ENCODE measurements at places on chromosomes 1 and 21. TPM values are rescaled to one million over a fixed set of nuclear protein-coding genes. Genes with fewer than 3 reads are reported as not detected.
A peak's percentile ranks its signal among the peaks of the same experiment; 100 is the strongest.

DNA sequence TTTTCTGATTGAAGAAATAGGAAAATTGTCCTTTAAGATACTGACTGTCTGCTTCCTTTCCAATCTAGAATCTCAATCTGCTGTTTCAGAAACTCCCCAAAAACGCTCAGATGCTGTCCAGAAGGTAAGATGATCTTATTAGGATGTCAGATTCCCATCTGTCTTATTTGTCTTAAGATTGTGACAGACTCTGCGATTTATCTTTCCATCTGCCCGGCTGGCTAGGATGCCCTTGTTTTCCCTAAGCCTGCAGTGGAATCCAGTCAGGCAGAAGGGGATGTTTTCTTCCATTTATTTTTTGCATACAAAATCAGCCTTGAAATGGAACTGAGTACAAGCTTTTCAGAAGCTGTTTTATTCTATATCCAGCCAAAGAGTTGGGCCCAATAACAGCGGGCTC is 96.5 kb downstream of the FMN2 start:
- no peak for DNase-seq
- H3K36me3 ChIP-seq, result peaks cover 52% of the 10 kb centered on the region
- 0 out of 2 replicates have a peak overlapping the region, but pooled peaks have one; percentile 21 for H3K27ac ChIP-seq
- H3K27me3 ChIP-seq, result peaks cover 4% of the 10 kb centered on the region
- H3K4me1 ChIP-seq, result peaks cover 77% of the 10 kb centered on the region

- H3K27ac ChIP-seq, result peak overlapping the region; percentile 84
- H3K36me3 ChIP-seq, result peaks cover 42% of the 10 kb centered on the region
- H3K27me3 ChIP-seq, result peaks cover 8% of the 10 kb centered on the region
- peaks cover 87% of the 10 kb centered on the region for H3K4me1 ChIP-seq
- peak overlapping the region; percentile 24 for H3K4me3 ChIP-seq
Measured at GRCh38 chr1:19435181-19435580, 50.2 kb downstream of the CAPZB start.

DNA sequence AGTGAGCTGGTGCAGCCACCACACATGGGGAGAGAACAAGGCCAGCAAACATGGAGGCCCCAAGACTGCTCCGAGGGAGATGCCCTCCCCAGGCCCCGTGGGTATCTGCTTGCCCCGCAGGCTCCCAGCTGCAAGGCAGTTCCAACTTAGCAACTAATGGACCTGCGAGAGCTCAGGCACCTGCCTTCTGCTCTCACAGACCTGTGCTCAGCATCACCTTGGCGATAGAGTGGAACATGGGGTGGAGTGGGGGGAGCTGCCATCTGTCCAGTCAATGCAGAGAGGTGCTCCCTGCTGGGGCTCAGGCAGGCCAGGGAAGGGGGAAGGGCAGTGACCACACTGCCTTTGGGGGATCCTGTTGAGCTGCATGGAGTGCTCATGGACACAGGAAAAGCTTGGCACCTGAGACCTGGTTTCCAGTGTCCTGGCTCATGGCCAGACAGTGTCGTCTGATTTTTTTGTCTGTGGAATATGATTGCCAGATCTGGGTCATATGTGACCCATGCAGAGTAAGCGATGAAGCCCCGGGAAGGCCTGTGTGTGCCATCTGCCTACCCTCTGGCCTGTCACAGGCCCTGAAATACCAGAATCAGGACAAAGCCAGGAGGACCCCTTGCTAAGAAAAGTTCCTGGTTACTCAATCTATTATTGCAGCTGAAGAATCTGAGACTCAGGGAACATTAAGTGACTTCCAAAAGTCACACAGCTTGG is 39.9 kb upstream of the TENT5C start:
- no peak overlapping the region for H3K4me3 ChIP-seq
- no peak for DNase-seq
- no peaks in the 10 kb centered on the region for H3K36me3 ChIP-seq
- no peak overlapping the region for H3K27ac ChIP-seq
- no peaks in the 10 kb centered on the region for H3K4me1 ChIP-seq

DNA sequence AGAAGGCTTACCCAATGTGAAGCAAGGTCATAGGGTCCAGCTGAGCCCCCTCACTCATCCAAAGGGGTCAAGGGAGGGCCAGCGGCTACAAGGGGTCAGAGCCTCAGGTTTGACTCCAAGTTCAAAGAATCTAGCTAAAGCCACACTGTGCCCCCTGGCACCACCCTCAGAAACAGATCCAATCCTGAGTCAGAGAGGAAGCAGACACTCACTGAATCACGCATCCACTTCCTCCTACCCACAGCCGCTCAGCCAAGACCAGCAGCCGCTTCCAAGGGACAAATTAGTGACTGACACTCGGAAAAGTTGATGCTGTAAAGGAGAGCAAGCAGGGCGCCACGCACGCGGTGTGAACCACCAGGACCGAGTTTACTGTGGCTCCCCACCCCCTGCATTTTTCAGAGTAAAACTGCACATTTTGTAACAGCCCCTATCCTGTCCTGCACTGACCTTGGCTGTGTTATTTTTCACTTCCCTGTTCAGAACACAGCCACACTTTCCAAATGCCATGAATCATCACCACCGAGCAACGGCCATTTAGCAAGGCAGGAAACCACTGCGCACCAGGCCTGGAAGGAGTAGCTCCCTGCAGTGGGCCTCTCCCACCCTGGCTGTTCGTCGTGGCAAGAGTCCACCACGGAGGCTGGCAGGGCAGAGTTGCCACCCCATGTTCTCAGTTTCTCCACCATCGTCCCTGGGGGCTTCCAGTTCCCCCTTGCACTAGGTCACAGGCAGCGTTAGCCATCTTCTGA is 147.8 kb downstream of the TOMM20 start:
- peaks cover 9% of the 10 kb centered on the region for H3K36me3 ChIP-seq
- peak overlapping the region; percentile 98 for H3K27ac ChIP-seq
- peaks cover 88% of the 10 kb centered on the region for H3K4me1 ChIP-seq
- DNase-seq, result peak; percentile 94
- peak overlapping the region; percentile 71 for H3K4me3 ChIP-seq

DNA sequence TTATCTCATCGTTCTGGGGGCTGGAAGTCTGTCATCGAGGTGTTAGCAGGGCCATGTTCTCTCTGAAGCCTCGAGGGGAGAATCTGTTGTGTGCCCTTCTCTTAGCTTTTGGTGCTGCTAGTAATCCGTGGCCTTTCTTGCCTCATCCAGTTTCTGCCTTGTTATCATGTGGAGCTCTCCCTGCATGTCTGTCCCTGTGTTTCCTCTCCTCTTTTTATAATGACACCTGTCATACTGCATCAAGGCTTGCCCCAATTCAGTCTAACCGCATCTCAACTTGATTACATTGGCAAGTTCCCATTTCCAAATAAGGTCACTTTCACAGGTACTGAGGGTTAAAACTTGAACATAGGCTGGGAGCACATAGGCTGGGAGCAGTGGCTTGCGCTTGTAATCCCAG is 82.6 kb upstream of the CNIH3 start:
- H3K4me3 ChIP-seq, result no peak overlapping the region
- no peak overlapping the region for H3K27ac ChIP-seq
- peaks cover 32% of the 10 kb centered on the region for H3K4me1 ChIP-seq
- H3K27me3 ChIP-seq, result no peaks in the 10 kb centered on the region
- no peak for DNase-seq

DNA sequence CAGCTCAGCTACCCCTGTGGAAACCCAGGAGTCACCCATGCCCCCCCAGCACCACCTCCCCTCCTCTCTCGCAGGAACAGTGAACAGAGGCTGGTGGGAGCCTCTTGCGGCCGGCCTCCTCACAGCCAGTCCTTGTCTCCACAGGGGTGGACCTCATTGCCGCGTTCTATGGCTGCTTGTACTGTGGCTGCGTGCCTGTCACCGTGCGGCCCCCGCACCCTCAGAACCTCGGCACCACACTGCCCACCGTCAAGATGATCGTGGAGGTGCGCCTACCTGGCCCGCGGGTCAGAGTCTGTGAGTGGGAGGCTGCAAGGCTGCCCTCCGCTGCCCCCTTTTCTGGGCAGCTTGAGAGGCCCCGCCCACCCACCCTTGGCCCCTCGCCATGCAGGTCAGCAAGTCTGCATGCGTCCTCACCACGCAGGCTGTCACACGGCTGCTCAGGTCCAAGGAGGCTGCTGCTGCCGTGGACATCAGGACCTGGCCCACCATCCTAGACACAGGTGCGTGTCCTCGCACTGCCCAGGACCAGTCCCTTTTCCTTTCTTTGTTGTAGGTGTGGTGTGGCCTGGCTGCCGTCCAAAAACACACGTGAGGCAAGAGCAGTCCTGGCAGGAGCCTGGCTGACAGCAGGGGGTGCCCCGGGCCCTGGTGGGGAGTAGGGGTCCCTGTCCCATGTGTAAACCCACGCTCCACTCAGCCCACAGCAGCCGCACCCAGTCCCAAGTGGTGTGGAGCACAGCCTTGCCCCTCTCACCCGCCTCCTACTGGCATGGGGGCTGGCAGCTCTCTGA is 50.3 kb downstream of the S100B start:
- H3K4me3 ChIP-seq, result no peak overlapping the region
- no peaks in the 10 kb centered on the region for H3K4me1 ChIP-seq
- H3K36me3 ChIP-seq, result peaks cover 18% of the 10 kb centered on the region
- no peak for DNase-seq
- H3K27ac ChIP-seq, result no peak overlapping the region

GRCh38 chr1:81477710-81478109 is 323.0 kb upstream of the ADGRL2 start:
- no peak overlapping the region for H3K4me3 ChIP-seq
- no peaks in the 10 kb centered on the region for H3K27me3 ChIP-seq
- peaks cover 4% of the 10 kb centered on the region for H3K4me1 ChIP-seq
- H3K36me3 ChIP-seq, result no peaks in the 10 kb centered on the region

DNA sequence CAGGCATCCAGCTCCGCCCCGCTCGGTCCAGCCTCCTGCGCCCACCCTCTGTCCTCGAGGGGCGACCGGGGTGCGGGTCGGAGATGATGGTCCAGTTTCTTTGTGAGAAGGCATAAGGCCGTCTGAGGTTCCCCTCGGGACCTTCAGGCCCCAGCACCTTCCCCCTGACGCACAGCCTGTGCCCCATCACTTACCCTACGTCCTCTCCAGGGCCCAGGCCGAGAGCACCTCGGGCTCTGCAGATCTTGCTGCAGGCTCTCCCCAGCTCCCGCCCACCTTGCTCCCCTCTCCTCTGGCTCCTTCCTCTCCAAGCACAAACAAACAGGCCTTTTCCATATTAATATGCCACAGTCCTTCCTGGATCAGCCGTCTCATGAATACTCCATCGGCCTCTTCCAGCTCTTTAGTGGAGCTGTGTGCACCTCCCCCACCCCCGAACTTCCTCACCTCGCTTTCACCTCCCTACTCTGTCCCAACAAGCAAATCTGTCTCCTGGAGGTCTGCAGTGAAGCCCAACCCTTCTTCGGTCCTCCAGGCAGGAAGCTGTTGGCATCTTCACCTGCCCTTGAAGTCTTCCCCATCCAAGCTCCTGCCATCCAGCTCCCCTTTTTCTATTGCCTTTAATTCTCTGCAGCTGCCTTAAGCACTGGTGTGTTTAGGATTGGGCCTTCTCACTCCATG is 448 bp upstream of the COL9A2 start:
- H3K27ac ChIP-seq, result no peak overlapping the region
- H3K27me3 ChIP-seq, result peaks cover 33% of the 10 kb centered on the region
- DNase-seq, result no peak
- H3K4me1 ChIP-seq, result peaks cover 27% of the 10 kb centered on the region

DNA sequence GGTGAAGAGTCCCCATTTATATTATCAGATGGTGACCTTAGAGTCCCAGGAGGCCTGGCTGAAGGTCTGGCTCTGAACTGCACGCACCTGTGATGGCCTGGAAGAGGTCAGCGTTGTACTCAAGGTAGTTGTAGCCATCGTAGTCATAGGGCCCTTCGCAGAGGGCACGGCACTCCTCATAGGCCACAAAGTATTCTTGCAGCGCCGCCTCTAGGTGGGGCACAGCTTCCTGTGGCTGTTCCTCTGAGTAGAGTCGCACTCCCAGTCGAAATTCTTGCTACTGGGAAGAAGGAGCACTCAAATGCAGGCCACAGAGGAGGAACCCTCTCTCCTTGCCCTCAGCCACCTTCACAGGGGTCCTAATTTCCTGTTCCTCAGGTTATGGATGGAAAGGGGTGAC is 7.7 kb downstream of the P3H1 start:
- peaks cover 7% of the 10 kb centered on the region for H3K4me1 ChIP-seq
- H3K27me3 ChIP-seq, result no peaks in the 10 kb centered on the region
- H3K27ac ChIP-seq, result no peak overlapping the region
- H3K36me3 ChIP-seq, result peaks cover 27% of the 10 kb centered on the region

DNA sequence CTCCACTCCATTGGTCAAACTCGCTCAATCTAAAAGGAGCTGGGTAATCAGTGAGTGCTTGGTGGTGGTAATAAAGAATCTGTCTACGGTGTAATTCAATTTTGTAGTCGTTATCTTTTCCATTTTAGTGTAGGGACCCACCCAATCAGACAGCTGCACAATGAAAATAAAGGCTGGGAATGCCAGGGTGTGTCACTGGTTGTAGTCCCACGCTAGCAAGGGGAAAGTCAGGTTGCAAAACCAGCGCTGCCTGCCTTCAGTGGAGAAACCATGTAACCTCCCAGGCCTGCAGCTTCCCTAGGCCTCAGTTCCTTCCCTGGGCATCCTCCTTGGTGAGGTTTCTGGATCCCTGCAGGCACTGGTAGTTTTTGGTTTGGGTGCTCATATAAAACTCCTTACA is 49.4 kb upstream of the PPP2R5A start:
- DNase-seq, result no peak
- peaks cover 35% of the 10 kb centered on the region for H3K4me1 ChIP-seq
- H3K27me3 ChIP-seq, result peaks cover 2% of the 10 kb centered on the region
- H3K27ac ChIP-seq, result peak overlapping the region; percentile 55

DNA sequence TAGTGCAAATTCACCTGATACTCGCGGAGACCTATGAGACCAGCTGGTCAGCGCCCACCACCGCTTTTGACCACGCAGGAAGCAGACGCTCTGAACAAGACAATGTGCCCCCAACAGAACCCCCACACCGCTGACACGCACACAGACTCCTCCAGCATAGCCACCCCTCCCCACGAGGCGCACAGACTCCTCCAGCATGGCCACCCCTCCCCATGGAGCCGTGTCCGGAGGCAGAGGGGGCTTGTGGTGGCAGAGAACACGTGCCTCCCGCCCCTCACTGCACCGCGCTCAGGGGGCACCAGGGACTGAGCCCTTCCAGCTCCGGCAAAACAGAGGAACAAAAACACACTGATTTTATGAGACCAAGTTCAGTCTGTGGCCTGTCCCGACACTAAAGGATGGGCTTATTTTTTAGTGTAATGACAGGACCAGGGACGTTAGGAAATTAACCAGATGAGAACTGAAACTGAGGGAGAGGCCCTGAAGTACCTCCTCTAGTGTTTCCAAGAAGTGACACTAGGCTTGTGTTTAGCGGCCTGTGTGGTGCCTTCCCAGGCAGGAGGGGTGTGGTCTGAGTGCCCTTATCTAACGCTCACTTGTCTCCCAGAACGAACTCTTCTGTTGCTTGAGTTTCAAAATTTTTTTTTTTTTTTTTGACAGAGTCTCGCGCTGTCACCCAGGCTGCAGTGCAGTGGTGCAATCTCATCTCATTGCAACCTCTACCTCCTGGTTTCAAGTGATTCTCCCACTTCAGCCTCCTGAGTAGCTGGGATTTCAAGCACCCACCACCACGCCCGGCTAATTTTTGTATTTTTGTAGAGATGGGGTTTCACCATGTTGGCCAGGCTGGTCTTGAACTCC is 10.0 kb upstream of the AGPAT3 start:
- no peak overlapping the region for H3K4me3 ChIP-seq
- H3K36me3 ChIP-seq, result no peaks in the 10 kb centered on the region
- peaks cover 27% of the 10 kb centered on the region for H3K27me3 ChIP-seq
- H3K27ac ChIP-seq, result no peak overlapping the region
- peaks cover 4% of the 10 kb centered on the region for H3K4me1 ChIP-seq

GRCh38 chr1:30649321-30649991 is 73.9 kb downstream of the MATN1 start:
- H3K27me3 ChIP-seq, result peaks cover 27% of the 10 kb centered on the region
- no peak overlapping the region for H3K27ac ChIP-seq
- no peaks in the 10 kb centered on the region for H3K36me3 ChIP-seq
- peaks cover 20% of the 10 kb centered on the region for H3K4me1 ChIP-seq
- H3K4me3 ChIP-seq, result no peak overlapping the region
- DNase-seq, result no peak

PINK1 gene
- total RNA-seq, result 109 TPM

EDN2 gene
- not detected for total RNA-seq

TTC39A gene
- total RNA-seq, result 0.13 TPM

KLF17 gene
- total RNA-seq, result not detected

OR2L3 gene
- not detected for total RNA-seq

All from HFFc6 (cell line).